ENCODE measurements at places on chromosomes 7 and 10.

GRCh38 chr7:52569151-52569550 lies 466.3 kb upstream of the POM121L12 start:
- no peak for DNase-seq

DNA sequence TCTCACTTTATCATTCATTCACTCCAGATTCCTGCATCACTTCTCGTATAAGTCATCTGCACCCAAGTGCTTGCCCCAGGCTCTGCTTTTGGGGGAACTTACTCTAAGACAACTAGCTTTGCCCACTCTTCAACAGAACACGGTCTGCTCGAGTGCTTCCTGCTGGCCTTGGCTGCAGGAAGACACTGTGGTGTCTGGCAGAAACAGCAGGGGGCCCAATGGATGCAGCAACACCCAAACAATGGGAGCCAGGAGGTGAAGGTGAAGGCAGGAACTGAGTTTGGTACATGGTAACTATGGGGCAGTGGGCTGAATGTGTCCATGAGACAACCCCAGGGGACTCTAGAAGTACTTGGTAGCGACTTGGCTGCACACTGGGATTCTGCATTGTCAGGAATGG lies 344.0 kb downstream of the REEP3 start:
- DNase-seq: no peak

GRCh38 chr10:51366044-51366443 lies 291.8 kb downstream of the PRKG1 start:
- no peak for DNase-seq

DNA sequence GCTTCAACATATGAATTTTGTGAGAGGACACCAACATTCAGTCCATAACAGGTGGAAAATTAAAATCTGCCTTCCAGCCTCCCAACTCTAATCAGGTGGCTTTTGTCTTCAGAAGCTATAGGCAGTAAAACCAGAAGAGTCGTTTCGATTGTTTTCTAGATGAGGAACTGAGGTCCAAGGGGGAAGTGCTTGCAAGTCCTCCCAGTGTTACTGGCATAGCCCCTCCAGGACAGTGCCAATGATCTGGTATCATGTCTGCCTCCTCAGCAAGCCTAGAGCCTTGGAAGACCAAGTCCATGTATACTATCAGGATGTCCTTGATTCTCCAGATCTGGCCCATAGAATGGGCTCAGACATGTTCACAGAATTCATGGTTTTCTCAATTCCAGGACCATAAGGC lies 16.9 kb downstream of the CYP26A1 start:
- DNase-seq: no peak

GRCh38 chr10:108453166-108453565 lies 1288.7 kb upstream of the SORCS1 start:
- DNase-seq: no peak

DNA sequence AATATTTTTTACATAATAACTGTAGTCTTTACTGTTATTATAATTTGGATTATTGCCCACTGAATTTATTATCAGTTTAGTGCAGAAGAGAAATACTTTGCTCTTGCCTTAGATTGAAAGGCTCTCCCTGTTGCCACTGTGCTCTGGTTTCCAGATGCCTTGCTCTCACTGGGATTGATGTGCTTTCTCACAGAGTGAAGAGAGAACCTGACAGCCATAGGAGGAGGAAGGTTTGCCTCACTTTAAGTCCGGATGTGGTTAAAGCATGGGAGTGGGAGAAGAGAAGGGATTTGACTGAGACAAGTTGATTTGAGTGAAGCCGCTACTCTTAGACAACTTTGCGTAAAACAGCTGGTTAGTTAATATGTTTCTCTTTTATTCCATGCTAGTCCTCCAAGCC lies 68.2 kb upstream of the RPA3 start:
- DNase-seq: no peak

DNA sequence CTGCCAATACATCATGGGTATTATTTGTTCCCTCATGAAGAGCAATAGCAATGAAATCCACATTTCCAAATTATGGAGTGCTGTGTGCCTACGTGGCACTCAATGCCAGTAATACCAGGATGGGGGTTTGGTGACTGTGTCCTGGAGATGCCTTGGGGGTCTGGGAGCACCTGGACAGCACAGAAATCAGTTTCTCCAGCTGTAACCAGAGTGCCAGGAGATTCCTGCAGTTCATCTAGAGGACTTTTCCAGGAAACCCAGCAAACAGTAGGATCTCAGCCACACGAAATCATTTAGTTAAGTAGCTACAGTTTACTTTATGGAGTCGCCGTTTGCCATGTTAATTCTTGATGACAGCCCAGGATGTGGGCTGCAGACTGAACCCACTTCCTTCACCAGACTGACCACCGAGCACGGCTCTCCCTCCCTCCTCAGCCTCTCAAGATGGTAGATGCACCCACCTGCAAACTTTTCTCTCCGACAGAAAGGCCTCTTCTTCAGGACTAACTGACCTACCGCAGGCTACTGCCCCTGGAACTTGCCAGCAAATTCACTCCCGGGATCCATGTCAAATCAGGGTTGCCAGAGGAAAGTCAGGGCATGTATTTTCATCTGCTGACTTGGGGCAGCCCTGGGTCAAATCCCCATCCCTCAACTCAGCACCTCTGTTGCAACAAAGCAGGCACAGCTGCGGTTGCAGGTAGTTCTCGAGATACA lies 30.3 kb downstream of the MKI67 start:
- no peak for DNase-seq

DNA sequence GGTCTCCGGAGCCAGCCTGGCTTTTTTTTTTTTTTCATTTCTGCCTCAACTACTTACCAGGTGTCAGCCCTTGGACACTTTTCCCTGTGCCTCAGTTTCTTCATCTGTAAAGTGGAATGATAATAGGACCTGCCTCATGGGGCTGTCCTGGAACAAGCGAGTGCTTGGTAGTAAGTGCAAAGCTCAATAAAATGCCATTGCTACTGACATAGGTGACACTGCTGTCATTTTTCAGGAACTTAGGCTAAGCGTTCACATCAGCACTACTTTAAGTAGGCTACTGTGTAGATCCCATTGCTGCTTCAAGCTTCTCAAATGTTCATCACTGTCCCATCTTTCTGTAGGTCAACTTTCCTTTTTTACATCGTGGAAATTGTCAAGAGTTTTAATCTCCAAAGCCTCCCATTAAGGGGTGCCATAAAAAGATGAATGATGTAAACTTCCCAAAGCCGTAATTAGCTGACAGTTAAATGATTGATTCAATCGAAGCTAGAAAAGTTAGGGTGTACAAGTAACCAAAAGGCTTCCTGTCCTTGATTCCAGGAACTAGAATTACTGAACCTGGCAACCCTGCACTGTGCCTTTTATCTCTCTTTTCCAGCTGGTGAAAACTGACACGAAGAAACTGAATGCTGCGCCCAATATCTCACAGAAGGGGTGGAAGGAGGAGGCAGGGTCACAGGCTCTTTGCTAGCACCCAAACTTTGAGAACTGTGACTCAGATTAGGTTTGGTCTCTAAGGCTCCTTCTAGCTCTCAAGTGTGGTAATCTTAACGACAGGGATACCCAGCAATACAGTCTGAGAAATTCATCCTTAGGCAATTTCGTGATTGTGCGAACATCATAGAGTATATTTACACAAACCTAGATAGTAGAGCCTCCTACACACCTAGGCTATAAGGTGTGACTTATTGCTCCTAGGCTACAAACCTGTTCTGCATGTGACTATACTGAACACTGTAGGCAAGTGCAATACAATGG lies 861 bp upstream of the USP6NL start:
- DNase-seq: no peak

All from stimulated activated CD8-positive, alpha-beta memory T cell treated with anti-CD3 and anti-CD28 coated beads, Interleukin-2, amount 100 ng/mL, for 1 hour (primary cell).